Hematopoietic multipotent progenitor cell treated with erythropoietin and hydrocortisone succinate and interleukin-3 and kit ligand, for 6 days (in vitro differentiated cells): ENCODE measurements at places on chromosomes 12 and 14.
A peak's percentile ranks its signal among the peaks of the same experiment; 100 is the strongest.

GRCh38 chr12:92829686-92830282 is 99.3 kb downstream of the EEA1 start:
- DNase-seq: no peak

- DNase-seq: no peak
Measured at GRCh38 chr12:5085896-5086295, 42.2 kb downstream of the KCNA5 start.

DNA sequence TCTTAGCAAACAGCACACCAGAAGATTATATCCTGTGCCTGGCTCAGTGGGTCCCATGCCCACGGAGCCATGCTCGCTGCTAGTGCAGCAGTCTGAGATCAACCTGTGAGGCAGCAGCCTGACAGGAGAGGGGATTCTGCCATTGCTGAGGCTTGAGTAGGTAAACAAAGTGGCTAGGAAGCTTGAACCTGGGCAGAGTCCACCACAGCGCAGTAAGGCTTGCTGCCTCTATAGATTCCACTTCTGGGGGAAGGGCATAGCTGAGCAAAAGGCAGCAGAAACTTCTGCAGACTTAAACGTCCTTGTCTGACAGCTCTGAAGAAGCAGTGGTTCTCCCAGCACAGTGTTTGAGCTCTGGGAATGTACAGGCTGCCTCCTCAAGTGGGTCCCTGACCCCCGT is 210.3 kb downstream of the RMST start:
- no peak for DNase-seq

GRCh38 chr12:94046626-94047410 is 101.6 kb upstream of the PLXNC1 start:
- peak; percentile 47 for DNase-seq

- DNase-seq: no peak
Measured at GRCh38 chr12:126507231-126507630, 1442.0 kb downstream of the AACS start.

GRCh38 chr14:21915826-21916225 is 242.2 kb upstream of the OR4E1 start:
- no peak for DNase-seq

- DNase-seq: peak; percentile 21
Measured at GRCh38 chr14:88256997-88257950, 65.8 kb downstream of the KCNK10 start.

DNA sequence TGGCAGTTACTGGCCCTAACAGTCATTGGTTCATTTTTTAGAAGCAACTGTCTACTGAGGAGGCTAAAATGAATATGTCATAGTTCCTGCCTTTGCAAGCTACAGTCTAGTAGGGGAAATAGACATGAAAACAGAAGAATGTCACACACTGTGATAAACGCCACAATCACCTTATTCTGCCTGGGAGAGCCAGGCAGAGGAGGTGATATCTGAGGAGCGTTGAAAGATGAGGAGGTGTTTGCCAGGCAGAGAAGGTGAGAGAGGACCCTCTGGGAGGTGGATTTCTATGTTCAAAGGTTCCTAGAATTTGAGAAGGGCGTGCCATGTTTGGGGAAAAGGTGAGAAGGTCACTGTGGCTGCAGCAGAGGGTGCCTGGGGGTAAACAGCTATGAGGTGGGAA is 185.7 kb downstream of the PAX9 start:
- DNase-seq: no peak

DNA sequence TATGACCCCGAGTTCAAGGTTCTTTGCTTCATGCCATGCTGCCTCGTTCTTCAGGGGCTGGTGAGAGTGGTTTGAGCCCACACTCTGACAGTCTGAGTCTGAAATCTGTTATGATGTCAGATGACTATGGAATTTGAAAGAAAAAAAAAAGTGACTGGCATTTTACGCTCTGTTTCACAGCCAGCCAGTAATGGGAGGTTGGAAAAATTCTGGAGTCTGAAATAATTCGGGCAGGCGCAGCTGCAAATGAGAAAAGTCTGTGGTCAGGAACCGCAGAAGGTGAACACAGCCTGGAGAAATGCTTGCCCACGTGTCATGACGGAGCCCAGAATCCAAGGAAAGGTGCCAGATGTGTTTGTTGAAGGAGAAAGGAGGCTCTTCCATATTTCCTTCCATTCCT is 269.8 kb upstream of the PWP1 start:
- no peak for DNase-seq

GRCh38 chr12:130266751-130267150 is 70.9 kb upstream of the PIWIL1 start:
- no peak for DNase-seq

DNA sequence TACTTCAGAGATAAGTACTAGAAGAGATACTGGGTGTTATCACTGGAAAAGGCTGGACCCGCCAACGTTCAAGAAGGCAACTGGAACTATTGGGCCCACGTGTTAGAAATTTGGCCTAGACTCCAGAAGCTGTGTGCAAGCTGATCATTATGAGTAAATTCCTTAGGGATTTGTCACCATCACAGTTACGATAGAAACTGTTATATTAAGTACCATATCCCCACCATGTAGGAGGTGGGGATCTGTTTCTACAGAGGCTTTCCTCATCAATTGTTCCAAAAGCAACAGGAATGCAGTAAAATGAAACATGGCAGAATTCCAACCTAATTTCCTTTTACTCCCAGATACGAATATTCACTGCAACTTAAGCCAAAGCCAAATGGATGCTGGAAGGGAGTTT is 170.7 kb downstream of the NOVA1 start:
- DNase-seq: no peak

GRCh38 chr14:73124180-73124894 is 12.0 kb upstream of the PSEN1 start:
- no peak for DNase-seq

- no peak for DNase-seq
Measured at GRCh38 chr12:122929812-122930211, 33.9 kb upstream of the VPS37B start.

GRCh38 chr12:49198431-49199155 is 9.7 kb upstream of the TUBA1A start:
- DNase-seq: no peak

DNA sequence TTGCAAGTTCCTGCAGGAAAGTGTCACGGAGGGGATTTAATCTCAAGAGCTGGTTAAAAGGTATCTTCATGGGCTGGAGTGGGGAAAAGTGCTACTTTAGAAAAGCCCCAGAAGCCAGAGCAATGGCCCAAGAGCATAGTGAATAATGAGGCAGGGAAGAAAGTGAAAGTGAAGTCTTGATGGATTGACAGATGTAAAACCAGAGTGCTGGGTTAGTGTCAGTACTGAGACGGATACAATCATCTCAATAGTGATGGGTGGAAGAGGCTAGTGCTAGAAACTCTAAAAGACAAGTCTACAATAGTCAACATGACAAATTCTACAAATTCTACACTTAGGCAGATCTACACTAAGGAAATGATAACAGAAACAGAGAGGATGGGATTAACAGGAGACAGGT is 68.1 kb downstream of the CIT start:
- DNase-seq: no peak

- no peak for DNase-seq
Measured at GRCh38 chr12:92270521-92270920, 124.9 kb upstream of the BTG1 start.

- DNase-seq: peak; percentile 62
Measured at GRCh38 chr14:102686196-102686801, 91.0 kb upstream of the TRAF3 start.

DNA sequence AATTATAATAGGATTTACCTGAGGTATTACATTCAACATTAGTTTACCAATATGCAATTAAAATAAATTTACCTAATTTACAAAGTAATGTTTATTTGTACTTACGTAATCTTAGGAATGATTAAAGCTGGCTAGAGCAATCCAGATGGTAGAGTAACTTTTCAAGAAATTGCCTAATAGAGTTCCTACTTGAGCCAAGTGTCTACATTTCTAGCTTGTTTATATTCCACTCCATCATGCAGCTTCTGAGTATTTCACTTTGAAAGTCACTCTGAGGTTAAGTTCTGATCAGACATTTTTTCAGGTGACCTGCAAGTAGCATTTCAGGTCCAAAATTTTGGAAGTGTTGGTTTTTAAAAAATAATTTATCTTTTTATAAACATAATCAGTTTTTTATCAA is 1080.7 kb downstream of the TRHDE start:
- no peak for DNase-seq

DNA sequence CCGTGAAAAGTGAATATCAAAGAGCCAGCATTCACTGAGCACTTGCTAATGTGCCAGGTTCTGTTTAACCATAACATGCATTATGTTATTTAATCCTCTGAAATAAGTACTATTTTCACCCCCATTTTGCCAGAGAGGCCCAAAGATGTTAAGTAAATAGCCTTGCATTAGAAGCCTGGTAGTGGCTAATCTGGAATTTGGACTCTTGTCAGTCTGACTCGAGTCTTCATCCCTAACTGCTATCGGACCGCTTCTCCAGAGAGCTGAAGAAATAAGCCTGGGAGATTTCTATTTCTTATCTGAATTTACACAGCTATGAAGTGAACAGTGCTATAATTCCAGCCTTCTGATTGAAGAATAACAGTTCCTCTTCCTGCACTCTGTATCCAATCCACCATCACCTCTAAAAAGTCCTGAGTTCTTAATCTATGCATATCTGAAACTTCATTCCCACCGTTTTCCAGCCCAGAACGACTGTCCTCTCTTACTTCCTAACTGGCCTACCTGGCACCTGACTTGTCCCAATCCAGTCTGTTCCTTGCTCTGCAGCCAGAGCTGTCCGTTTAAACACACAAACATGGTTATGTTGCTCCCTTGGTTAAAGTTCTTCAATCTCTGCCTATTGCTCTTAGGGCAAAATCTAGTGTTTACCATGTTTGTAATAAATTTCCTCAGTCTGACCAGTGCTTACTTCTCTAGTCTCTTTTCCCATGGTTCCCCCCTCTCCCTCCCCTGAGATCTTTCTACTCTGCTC is 2.3 kb downstream of the POLR3B start:
- DNase-seq: no peak
